ENCODE measurements at places on chromosomes 1 and 21.
A peak's percentile ranks its signal among the peaks of the same experiment; 100 is the strongest.

DNA sequence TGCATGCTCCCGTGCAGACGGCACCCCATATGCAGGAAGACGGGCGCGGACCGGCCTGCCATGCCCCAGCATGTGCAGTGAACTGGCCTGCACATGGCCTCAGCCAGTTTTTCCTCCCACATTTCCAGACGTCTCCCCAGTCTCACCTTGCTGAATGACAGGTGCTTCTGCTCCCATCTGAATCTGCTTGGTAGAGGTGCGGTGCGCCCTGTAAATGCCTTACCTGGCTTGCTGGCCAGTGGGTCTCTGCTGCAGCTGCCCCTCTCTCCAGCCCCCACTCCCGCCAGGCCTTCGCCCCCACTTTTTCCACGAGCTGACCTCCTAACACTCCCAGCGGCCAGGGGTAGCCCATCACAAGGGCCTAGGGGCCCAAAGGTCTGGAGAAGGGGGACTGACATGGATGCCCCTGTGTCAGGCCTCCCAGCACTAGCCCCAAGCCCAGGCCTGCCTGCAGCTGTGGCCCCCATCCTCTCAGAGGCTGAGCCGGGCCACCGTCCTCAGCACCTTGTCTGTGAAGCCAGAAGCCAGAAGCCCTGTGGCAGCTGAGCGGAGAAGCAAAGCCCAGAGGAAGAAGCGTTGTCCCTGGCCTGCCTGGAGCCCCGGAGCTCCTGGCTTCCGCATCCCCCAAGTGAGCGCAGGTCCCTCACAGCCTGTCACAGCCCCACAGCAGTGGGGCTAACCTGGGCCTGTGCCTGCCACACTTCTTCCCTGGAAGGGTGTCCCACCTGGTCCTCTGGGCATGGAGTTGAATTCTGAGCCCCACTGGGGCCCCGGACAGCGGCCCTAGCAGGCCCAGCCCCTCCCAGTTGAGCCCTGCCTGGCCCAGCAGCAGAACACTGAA lies 3.7 kb upstream of the SLC19A1 start:
- no peak for DNase-seq

DNA sequence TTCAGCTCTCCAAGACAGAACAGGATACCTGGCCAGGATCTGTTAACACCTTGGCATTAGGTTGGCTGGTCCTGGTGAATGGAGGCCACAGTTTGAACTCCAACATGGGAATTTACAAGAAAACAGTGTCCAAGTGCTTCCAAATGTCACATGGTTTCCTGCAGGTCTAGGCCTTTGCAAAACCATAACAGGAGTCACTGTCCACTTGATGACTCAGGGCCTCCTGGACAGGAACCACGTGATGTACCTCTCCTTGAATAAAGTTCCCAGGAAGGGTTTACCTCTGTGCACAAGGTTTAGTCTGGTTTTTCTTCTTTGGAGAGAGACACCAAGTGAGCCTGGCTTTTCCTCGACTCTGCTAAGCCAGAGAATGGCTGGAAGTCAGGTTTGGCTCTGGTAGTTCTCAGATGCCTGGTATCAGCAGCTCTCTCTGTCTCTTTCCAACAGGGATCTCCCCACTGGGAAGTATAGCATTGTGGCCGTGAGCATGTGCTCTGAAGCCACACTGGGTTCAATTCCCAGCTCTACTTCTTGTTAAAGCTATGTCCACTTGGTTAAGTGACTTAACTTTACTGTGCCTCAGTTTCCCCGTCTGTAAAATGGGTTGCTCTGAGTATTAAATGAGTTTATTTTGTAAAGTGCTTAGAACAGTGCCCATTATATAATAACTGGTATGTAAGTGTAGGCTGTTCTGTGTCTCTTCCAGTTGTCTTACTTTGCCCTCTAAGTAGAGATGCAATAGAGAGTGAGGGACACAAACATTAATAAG lies 27.3 kb upstream of the TMEM61 start:
- no peak for DNase-seq

GRCh38 chr1:227449051-227449450 lies 114.3 kb upstream of the ZNF678 start:
- peak; percentile 19 for DNase-seq

- no peak for DNase-seq
These were observed 9.5 kb downstream of the SLC45A3 start for GRCh38 chr1:205670611-205671430.

DNA sequence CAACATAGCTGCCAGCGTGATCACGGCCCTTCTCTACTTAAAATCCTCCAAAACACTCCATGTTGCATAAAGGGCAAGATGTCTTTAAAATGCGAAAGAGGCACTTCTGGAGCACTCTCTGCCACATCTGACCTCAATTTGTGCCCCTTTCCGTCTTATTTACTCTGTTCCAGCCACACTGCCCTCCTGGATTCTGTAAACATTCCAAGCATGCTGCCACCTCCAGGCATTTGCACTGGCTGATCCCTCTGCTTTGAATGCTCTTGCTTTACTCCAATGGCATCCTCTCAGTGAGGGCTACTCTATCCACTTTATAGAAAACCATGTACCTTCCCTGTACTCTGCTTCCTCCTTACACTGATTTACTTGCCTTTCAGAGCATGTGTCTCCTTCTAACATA lies 5.3 kb upstream of the RGS7 start:
- no peak for DNase-seq

GRCh38 chr1:24363994-24364393 lies 44.8 kb downstream of the GRHL3 start:
- no peak for DNase-seq

- DNase-seq: no peak
These were observed 132.0 kb downstream of the GALNT2 start for GRCh38 chr1:230199034-230199433.

DNA sequence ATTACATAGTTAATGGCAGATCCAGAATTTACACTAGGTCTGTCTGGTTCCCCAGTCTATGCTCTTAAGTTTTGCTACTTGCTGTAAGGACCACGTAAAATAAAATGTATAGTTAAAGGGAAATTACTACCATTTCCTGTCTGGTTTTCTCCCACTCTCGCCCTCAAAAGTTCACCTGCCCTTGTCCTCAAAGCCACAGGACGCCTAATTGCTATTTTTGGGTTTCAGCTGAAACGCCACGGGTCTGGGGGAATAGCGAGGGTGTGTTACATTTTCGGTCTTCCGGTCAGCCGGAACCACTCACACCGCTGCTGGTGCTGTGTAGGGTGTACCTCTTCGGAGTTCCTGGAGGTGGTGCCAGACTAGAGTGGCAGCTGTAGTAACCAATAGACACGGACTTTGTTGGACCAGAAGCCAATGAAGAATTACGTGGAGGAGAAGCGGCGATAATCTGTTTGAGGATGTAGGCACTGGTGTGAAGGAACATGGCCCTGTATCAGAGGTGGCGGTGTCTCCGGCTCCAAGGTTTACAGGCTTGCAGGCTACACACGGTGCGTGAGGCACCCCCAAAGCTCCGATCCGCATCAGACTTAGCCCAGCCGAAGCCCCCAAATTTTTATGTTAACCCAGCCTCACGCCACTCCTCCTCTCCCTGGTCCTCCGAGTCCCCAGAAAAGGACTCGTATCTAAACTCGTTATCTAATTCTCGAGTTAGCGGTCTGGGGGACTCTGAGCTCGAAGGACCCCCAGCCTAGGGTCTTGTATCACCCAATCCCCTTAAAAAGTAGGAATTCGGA lies at the start of gene TARS2:
Gene TARS2 (plus strand): TSS at position 454 of the 797 bp plus-strand sequence. CDS start 32 bp downstream, at position 486.
- DNase-seq: peak; percentile 99
